T47D (cell line): ENCODE measurements at places on chromosomes 3 and 15.

GRCh38 chr3:137468446-137468845 is 295.7 kb upstream of the SOX14 start:
- DNase-seq, result no peak

DNA sequence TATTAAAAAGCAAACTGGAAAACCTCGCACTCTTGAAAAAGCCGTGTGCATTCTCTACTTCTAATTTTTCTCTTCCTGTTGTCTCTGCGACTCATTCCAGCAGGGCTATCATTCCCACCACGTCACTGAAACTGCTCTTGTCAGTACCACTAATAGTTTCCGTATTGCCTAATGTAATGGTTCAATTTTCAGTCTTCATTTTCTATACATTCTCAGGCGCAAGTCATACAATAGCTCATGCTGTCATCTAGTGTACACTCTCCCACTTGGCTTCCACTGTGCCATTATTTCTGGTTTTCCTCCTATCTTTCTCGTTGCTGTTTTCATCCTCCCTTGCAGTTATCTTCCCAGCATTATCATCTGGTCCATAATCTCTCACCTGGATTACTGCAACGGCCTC is 160.2 kb downstream of the SPATA16 start:
- peak; percentile 25 for DNase-seq

DNA sequence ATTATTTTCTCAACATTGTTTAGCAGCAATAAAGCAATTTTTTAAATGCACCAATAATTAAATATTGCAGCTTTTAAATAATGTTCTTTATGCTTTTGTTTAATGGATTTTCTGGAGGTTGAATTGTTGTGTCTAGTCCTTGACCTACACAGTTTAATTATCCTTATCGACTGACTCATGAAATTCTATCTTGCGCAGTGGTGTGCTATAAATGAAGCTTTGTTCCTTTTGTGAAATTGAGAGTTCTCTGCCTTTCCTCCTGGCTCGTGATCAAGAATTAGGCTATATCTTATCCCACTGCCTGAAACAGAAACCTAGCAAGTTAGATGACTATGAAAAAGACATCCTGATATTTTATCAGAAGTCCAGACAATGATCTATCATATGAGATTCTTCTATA is 37.0 kb upstream of the PIK3R4 start:
- DNase-seq, result no peak

DNA sequence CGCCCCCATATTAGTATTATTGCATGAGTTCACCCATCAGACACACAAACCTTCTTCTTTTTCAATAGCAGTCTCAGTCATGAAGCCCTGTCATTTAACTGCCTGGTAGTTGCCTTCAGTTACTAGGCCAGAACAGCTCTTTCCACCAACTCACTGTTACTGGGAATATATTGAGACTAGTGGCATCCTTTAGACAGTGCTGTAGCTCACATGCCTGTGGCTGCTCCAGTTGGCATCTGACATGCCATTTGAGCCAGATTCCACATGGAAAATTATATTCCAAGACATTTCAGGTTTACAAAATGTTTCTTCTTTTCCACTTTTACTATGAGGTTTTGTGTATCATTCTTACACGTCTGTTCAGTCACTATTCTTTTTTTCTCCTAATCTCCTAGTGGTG is 146.1 kb downstream of the GHSR start:
- no peak for DNase-seq

DNA sequence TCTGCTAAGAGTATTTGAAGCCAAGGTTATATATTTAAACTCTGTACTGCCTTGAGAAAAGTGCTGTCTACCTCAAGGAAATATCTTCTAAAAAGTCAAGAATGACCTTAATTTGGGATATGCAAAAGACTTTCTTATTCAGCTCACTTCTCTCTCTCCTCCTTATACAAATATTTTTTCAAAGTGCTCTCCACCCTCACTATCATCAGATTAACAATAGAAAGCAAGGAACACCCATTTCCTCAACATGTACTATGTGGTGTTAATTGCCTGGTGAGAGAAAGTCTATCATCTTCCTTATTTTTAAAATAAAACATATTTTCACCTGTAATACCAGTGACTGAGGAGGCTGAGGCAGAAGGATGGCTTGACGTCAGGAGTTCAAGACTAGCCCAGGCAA is 44.4 kb upstream of the RSL24D1 start:
- no peak for DNase-seq

DNA sequence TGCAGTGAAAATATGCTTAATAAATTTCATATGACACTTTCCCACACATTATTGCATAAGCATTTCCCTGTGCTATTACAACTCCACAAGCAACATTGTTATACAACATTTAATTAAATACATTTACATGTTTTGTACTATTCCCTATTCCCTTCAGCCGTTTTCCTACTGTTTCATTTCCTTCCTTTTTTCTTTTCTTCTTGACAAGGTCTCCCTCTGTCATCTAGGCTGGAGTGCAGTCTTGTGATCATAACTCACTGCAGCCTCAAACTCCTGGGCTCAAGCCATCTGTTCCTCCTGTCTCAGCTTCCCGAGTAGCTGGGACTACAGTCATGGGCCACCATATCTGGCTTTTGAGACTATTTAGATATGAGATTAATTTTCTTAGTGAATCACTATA is 254.7 kb downstream of the NFKBIZ start:
- no peak for DNase-seq

DNA sequence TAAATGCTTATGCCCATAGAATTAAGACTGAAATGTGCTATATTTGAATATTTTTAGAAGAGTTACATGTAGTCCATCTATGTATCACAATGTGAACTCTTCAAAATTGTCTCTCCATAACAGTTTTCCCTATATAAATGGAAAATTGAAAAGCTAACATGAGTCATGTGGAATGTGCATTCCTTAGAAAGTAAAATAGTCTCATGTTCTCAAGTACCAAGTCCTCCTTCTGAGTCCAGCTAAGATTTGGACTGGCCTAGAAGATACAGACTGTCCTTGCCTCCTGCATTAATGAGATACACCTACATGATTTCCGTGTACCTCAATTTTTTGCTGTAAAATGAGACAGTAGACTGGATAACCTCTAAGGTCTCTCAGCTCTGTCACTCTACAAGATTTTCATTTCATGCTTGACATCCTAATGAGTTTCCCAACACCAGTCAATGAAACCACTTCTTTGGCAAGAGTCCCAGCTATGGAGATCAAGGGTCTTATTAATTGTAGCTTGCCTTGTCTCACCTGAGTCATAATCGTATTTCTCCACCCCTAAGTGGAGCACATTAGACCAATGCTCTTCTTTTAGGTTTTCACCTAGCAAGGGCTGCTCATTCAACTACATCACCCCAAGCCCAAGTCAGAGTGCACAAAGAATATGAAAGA is 350.6 kb upstream of the IL12A start:
- DNase-seq, result no peak

DNA sequence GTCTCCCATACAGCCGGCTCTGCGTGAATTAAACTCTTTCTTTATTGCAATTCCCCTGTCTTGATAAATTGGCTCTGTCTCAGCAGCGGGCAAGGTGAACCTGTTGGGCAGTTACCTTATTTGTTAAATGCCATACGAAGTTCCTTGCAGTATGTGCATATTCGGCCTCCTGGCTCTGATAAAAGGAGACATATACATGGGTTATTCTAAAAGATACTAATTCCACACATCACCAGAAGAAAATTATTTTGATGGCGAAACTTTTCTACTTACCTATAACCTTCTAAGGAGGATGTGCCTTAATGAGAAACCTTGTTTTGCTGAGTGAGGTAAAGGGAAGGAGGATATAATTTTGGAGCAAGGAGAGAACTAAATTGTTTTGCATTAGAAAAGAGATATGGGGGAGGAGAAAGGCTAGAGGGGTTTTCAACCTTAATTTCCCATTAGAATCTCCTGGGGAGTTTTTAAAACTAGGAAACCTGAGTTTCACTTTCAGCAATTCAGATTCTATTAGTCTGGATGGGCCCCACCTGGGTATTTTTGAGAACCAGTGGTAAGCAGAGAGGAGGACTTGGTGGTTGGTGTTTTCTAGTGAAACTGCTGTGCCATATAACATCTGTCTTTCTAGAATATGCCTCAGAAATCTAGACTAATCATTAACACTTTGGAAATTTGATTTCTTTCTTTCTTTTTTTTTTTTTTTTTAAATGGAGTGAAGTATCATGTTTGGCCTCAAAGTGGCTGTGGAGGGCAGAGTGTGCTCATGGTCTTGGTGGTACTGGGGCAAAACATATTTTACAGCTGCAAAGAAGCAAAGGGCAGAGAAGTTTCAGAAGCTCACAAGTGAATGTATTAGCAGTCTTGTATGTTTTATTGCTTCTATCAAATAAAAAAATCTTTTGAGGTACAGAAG is 23.0 kb downstream of the NANOGP8 start:
- no peak for DNase-seq

DNA sequence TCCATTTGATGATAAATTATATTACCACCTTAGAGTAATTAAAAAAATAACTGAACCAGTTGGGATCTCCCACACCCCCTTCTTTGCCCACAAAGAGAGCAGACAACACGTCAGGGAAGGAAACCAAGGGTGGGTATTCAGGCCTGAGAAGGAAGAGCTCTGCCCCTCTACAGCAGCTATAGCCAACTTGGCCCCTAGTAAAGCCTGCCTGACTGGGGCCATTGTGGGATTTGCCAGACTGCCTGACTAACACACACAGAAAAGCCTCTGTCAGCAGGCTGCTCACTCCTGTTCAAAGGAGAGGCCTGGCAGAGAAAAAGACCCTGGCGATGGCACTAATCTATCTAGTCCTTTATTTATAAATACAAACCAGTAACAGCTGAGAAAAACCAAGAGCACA is 41.4 kb downstream of the ATP8B4 start:
- DNase-seq, result no peak

DNA sequence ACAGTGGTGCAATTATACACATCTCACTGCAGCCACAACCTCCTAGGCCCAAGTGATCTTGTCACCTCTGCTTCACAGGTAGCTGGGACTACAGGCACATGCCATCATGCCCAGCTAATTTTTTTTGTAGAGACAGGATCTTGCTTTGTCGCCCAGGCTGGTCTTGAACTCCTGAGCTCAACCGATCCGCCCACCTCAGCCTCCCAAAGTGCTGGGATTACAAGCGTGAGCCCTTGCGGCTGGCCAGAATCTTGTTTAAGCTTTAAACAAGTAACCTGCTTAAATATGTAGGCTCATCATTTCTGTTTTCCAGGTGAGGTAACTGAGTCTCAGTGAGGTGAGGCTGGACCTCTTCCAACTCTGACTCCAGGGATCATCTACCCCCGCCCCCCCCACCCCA is 7.7 kb upstream of the PSTPIP1 start:
- no peak for DNase-seq

GRCh38 chr3:194549853-194550252 is 63.1 kb upstream of the ATP13A3 start:
- no peak for DNase-seq

- no peak for DNase-seq
Observed at GRCh38 chr3:46186471-46187340, 21.4 kb downstream of the CCR1 start.

GRCh38 chr3:107285197-107285596 is 92.0 kb upstream of the CCDC54 start:
- DNase-seq, result no peak

- no peak for DNase-seq
Observed at GRCh38 chr3:56819016-56819809, 17.5 kb upstream of the ARHGEF3 start.

- DNase-seq, result peak; percentile 74
Observed at GRCh38 chr3:158768881-158769543, 32.8 kb upstream of the MFSD1 start.

- DNase-seq, result peak; percentile 75
Observed at GRCh38 chr15:69551391-69552056, 98.9 kb downstream of the RPLP1 start.

DNA sequence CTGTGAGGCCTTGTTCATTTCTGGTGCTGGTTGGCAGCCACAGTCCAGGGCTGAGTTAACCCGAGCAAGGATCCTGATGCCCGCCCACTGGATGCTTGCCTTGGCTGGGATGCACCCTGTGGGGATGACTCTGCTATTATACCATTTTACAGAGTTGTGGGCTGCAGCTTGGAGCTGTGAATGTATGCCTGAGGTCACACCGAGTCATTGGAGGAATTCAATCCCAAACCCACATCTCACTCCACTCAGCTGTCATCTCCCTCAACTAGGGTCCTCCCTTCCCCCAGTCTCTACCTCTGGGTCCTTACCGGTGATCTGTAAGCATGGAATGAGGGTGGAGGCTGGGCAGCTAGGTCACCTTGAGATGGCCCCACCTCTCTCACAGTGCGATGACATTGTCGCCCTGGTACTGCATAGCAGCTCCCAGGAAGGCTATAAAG is 22.1 kb downstream of the MAPKAPK3 start:
- DNase-seq, result no peak

DNA sequence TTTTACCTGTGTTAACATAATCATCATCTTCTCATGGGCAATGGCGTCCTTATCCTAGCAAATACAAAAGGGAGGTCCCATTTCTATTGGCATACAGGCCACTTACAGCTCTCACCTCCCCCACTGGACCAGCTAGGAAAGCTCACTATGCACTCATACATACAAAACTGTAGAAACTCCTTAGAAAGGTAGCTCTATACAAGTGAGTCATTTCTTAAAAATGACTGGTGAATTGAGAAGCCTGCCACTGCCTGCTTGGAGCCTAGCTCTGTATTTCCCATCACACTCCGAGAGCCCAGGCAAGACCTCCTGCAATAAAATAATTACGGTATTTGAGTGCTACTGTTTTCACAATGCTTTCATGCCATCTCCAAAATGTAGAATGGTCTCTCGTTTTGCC is 321.8 kb downstream of the ULK4 start:
- DNase-seq, result no peak

DNA sequence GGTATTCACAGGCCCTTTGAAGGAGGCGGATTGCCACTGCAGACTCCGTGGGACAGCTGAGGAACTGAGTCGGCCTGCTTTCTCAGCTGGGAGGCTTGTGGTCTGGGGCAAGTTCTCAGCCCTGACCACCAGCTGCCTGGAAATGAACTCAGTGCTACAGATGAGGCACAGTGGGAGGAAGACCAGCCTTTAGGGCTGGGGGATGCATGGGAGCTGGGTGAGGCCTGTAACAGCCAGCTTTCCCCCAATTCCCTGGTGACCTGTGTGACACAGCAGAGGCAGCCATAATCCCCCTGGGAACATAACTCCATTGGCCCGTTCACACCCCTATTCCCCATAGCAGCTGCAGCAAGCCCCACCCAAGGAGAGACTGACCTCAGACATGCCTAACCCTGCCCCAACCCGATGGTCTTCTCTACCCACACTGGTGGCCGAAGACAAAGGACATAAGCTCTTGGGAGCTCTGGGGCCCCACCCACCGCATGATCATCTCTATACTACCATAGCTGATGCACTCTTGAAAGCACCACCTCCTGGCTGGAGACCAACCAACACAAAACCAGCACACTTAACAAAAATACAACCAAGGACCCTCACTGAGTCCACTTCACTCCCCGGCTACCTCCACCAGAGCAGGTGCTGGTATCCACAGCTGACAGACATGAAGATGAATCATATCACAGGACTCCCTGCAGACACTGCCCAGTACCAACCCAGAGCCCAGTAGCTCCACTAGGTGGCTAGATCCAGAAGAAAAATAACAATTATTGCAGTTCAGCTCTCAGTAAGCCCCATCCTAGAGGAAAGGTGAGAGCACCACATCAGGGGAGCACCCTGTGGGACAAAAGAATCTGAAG is 24.9 kb downstream of the ZMAT3 start:
- no peak for DNase-seq

GRCh38 chr15:37103163-37103435 is 2.8 kb upstream of the MEIS2 start:
- no peak for DNase-seq

- no peak for DNase-seq
Observed at GRCh38 chr15:58916962-58917361, 16.5 kb downstream of the SLTM start.

GRCh38 chr3:102238362-102238761 is 196.5 kb upstream of the ZPLD1 start:
- peak; percentile 85 for DNase-seq

GRCh38 chr3:53673722-53674350 is 172.4 kb downstream of the CHDH start:
- DNase-seq, result no peak
